ENCODE measurements at places on chromosomes 16 and 17.

GRCh38 chr17:4187076-4187475 is 44.1 kb downstream of the CYB5D2 start:
- DNase-seq: no peak

GRCh38 chr17:17044846-17045561 is 2.7 kb downstream of the MPRIP start:
- peak; percentile 66 for DNase-seq

- no peak for DNase-seq
Observed at GRCh38 chr17:2602597-2603017, 9.2 kb downstream of the PAFAH1B1 start.

DNA sequence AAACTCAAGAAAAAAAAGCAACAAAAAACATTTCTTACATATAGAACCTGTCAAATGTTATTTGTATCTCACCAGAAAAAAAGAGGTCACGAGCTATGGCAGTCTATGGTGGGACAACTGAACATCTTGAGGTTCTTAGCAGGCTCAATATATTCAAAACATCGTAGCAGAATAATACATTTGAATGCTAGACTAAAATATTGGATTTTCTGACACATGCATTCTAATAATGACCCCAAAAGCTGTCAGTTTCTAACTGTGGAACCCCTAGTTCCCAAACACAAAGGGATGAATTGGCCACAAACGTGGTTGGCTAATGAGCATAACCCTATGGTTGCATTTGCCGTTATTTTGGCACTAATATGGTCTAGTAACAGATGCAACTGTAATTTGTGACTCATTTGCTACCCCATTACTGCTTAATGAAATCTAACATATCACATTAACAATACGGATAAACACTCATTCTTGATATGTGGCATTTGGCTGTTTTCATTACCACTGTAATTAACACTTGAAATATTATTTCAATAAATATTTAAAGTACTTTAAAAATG is 81.2 kb downstream of the TOX3 start:
- no peak for DNase-seq

- DNase-seq: no peak
Observed at GRCh38 chr17:80382956-80383355, 32.0 kb upstream of the ENDOV start.

GRCh38 chr17:14733376-14733775 is 432.5 kb downstream of the HS3ST3B1 start:
- no peak for DNase-seq

- DNase-seq: no peak
Observed at GRCh38 chr16:77457046-77457445, 22.2 kb upstream of the ADAMTS18 start.

GRCh38 chr17:75059369-75060345 is 12.6 kb downstream of the KCTD2 start:
- peak; percentile 31 for DNase-seq

GRCh38 chr16:2713523-2713922 is 6.5 kb downstream of the PRSS27 start:
- no peak for DNase-seq

DNA sequence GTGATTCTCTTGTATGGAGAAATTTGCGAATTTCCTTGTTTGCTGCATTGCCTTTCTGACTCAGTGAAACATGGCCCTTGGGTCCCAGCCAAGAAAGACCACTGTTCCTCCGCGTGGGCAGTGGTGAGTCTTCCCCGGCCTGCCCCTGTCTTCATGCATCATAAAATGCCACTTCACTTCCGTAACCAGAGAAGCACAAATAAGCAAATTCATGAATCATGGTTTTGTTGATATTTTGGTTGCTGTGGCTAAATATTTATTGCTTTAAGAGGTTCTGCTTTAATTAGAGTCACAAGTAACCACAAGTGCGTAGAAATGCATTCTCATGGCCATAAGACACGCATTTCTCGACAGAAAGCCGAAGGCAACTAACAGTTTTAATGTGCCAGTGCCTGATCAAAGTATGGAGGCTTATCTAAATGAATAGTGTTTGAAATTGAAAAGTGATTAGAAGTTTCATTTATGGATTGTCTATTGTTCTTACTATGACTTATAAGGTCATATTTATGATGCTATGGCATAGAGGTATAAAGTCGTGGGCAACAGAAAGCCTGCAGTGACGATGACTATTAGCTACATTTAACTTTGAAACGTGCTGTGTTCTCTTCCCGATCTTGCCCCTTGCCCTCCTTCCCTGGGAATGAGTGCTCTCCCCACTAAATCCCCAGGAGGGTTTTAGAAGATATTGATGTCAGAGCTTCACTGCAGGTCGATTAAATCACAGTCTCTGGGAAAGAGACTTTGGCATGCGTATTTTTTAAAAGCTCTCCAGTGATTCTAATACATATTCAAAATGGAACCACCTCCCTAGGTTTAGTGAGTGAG is 76.0 kb downstream of the WIPI1 start:
- peak; percentile 15 for DNase-seq

- DNase-seq: no peak
Observed at GRCh38 chr16:11333702-11334101, 11.6 kb upstream of the RMI2 start.

GRCh38 chr16:1656808-1657617 is 21.1 kb upstream of the JPT2 start:
- no peak for DNase-seq

- DNase-seq: no peak
Observed at GRCh38 chr16:4570688-4571321, 14.7 kb downstream of the C16orf96 start.

GRCh38 chr17:77299256-77300015 is 158.7 kb downstream of the SEC14L1 start:
- DNase-seq: no peak

DNA sequence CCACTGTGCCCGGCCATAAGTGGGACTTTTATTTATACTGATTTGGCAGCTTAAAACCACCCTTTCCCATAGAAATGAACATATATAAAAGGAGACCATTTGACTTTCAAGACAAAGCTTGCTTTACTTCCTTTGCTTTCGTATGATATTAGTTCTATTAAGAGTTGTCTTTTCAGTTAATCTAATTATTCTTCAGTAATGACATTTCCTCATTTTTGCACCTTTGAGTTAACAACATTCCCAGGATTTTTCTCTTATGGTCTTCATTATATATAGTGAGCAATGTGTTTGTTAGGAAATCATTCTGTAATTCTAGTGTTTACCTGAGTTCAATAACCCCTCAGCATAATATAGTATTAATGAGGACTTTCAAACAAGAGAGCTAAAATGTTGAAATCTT is 173.8 kb downstream of the MAP2K6 start:
- DNase-seq: no peak

GRCh38 chr16:61210076-61210475 is 826.2 kb downstream of the CDH8 start:
- no peak for DNase-seq

- no peak for DNase-seq
Observed at GRCh38 chr17:77127735-77128361, 12.9 kb upstream of the SEC14L1 start.

- no peak for DNase-seq
Observed at GRCh38 chr17:32515677-32516383, 29.0 kb downstream of the CDK5R1 start.

- DNase-seq: no peak
Observed at GRCh38 chr16:15748654-15749053, 98.6 kb downstream of the NDE1 start.

GRCh38 chr17:47884905-47885730 is 10.9 kb upstream of the SP2 start:
- DNase-seq: no peak

DNA sequence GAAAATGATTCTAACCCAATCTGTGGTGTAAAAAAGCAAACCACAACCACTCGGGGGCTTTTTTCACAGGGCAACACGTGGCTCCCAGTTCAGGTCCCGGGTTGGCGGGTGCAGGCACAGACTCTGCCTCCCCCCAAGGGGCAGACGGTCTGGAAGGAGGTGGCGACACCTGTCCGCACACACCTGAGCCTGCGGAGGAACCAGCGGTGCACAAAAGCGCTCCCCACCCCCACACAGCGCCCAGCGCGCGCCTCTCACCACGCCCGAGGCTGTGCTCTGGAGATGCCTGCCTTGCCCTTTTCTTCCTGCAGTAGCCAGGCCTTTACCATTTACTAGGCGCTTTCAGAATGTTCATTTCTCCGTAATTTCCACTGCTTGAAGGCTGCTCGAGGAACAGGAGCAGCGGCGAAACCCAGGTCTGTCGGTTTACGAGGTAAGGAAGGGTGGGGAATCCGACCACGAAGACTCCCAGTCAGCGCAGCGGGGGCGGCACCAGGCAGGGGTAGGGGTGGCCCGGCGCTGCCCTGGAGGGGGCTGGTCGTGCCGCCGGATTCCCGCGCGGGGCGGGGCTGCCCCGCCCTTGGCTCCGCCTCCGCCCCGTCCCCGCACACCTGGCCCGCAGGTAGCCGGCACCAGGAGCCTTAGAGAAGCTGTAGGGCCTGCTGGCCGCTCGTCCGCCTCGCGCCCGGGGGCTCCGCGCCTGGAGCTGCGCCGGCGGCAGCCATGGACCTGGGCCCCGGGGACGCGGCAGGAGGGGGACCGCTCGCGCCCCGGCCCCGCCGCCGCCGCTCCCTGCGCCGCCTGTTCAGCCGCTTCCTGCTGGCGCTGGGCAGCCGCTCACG is at the start of gene USP43:
Gene USP43 (plus strand): TSS at position 608 of the 842 bp plus-strand sequence. CDS start 116 bp downstream, at position 724.
- DNase-seq: peak; percentile 70

- no peak for DNase-seq
Observed at GRCh38 chr16:57882792-57883191, 80.5 kb upstream of the KIFC3 start.

DNA sequence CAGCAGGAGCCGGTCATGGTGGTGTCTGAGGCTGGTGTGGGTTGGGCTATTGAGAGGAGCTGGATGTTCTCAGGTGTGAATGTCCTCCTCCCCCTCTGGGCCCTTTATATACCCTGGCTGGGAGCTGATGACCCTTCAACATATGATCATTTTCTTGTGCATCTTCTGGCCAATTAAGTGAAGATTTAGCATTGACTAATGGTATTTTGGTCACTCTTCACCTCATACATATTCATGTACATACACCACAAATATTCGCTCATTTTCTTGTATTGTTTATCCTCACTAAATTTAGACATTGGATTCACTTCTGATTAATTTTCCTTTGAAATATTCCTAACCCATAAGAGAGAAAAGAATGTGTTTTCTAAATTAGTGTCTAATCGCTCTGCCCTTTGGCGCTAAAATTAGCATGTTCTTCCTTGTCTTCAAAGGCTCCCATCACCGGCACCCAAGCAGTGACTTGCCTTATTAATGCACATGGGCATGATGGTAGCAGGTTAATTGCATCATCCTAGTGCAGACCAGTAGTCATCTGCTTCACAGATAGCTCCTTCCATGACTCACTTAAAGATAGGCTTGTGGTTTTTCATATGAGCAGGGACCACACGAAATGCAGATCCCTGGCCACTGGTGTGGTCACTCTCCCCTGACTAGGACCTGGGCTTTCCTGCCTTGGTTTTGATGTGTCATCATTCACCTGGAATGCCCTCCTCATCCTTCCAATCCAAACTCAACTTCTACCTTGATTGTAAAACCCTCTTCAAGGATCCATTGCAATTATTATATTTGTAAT is at the start of gene KRTAP2-4:
Gene KRTAP2-4 (minus strand): TSS at position 51 of the 796 bp plus-strand sequence. CDS start 34 bp downstream, at position 17.
- peak; percentile 91 for DNase-seq

DNA sequence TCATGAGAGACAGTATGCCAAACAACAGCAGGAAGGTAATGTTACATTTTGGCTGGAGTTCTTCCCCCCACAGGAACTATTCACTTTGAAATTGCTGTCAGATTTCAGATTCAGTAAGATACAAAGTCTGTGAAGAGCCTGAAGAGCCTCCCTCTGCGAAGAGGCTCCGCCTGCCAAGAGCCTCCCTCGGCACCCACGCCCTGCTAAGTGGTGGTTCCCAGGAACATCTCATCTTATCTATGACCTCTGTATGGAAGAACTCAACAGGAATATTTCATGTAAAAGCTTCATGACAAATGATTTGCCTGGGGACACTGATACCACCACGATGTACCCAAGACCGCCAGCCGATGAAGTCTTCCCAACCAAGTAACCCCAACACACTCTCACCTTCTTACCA is 3.2 kb downstream of the ZC3H7A start:
- DNase-seq: no peak

DNA sequence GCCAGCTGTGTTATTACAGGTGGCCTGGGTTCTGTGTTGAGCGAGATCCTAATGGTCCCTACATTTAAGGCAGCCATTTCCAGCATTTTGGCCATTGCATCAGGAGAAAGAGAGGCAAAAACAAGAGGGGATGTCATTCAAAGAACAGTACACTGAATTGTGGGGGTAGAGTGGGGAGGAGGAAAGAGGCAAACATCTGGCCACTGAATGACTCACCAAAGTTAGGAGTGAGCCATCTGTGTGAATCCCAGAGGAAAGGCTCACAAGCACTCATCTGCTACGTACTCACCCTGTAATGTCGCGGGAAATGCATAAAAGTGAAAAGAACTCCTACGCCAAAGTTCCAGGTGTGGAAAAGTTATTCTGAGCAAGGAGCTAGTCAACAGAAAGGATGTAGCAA is 16.7 kb downstream of the KRABD2 start:
- DNase-seq: peak; percentile 37

DNA sequence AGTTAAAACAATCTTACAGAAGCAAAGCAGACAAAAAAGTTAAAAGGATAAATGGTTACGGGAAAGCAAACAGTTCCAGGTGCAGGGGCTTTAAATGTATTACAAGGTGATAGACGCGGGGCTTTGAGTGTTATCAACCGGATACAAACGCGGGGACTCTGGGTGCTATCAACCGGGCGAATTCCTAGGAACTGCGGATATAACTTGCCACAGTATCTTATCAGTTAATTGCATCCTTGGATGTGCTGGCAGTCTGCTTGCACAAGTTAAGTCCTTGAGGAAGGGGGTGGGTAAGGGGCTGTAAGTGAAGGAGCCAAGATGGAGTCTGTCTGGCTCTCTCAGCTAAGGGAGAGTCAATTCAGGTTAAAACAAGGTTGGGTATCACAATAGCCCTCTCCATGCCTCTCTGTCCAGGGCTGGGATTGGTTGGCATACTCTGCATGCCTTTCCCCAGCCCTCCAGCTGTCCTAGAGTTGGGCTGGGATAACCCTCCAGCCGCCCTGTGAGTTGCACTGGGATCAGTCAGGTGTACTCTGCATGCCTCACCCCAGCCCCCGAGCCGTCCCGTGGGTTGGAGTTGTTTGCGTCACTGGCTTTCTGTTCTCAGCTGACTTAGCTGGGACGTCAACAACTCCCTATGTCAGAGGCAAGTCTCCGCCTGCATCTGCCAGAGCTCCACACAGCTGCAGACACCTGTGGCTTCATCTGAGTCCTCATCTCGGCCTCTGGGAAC is 40.9 kb downstream of the TMEM235 start:
- peak; percentile 83 for DNase-seq

- DNase-seq: no peak
Observed at GRCh38 chr16:17989255-17989654, 347.3 kb downstream of the NPIPA8 start.

GRCh38 chr16:72963533-72964315 is 84.2 kb downstream of the ZFHX3 start:
- no peak for DNase-seq

- no peak for DNase-seq
Observed at GRCh38 chr16:27761816-27762215, 211.9 kb downstream of the KATNIP start.

GRCh38 chr17:41147531-41148204 is 2.0 kb downstream of the KRTAP4-5 start:
- no peak for DNase-seq
